ENCODE measurements at places on chromosomes 4 and X.

- no peak for DNase-seq
Observed at GRCh38 chr4:39609454-39609931, 29.2 kb downstream of the SMIM14 start.

DNA sequence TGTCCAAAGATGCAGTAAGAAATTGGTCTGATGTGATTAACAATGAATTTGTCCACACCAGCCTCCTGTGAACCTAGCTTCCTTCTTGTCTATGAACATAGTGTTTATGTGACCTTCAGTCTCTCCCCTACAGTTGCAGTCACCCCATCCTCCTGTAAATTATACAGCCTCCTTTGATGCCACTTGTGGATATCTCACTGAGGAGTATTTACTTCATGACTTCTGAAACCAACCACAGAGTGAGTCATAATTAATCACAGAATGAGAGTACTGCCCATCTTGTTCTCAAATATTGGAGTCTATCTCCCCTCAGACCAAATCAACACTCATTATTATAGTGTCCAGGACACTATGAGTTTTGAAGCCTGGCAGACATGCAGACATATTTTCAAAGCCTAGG lies 27.3 kb upstream of the XAGE2 start:
- no peak for DNase-seq

- DNase-seq = no peak
Observed at GRCh38 chrX:42021058-42021457, 97.7 kb upstream of the CASK start.

DNA sequence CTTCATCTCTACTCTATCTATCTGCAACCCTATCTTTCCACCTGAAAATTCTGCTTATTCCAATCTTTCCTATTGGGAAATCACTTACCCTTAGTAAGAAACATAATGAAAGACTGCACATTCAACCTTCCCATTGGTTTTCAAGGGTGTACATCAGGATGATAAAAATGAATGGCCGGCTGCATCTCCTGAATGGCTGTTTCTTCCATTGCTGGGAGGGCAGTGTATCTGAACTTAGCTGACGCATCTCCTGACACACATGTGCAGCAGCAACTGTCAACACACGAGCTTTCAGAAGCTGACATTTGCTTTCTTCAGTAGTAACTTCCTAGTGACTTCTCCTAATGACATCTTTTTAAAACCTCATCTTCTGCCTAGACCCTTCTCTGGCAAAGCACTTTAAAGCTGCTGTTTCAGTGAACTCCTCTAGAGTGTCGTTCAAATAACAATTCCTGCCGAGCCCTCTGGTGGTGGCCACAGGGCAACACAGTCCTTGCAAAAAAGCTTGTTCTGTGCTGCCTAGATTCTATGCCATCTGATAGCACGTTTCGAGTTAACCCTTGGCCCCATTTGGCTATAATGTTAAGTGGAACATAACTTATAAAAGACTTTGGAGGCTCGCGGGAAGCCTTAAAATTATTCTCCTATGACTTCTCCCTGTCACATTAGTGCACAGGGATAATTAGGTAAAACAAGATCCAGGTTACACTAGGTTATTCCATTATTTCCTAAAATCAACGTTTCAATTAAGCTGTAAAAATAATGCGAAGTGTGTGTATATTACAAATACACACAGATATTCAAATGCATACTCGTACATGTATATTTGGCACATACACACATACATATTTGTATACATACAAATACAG lies 2340.7 kb downstream of the PCDH7 start:
- no peak for DNase-seq

DNA sequence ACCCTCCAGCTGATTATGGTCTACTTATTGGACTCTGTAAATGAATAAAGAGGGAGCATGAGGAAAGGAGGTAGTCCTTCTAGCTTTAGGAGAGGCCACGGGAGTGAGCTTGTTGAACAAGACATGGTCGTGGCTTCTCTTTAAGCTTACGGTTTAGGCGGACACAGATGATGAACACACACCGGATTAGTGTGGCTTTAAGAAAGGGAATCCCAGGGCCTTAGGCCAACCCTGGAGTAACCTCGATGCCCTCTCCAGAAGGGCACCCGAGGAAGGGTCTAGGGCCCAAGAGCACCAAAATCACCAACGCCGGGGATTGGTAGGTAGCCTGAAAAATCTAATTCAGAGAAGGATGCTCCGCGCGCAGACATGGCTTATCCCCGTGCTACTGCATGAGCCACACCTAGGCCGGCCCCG lies 39.4 kb downstream of the ERVMER34-1 start:
- no peak for DNase-seq

- no peak for DNase-seq
Observed at GRCh38 chr4:109072595-109072994, 229.9 kb downstream of the COL25A1 start.

DNA sequence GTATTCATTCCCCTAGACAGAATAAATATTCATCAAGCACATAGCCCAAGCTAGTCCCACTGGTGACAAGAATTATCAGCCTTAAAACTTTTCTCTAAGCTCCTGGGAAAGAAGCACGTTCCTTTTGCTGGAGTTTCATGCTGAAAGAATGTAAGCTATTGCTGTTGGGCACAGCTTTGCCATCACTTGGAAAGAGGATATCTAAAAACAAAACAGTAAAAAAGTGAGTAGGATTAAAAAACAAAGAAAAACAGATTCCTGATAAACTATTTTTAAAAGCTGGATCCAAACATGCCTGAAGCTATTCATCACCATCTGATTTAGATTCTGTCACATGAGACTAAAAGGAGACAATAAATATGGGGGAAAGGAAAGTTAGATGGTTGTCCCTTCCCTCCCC lies 176.8 kb downstream of the SCFD2 start:
- no peak for DNase-seq

DNA sequence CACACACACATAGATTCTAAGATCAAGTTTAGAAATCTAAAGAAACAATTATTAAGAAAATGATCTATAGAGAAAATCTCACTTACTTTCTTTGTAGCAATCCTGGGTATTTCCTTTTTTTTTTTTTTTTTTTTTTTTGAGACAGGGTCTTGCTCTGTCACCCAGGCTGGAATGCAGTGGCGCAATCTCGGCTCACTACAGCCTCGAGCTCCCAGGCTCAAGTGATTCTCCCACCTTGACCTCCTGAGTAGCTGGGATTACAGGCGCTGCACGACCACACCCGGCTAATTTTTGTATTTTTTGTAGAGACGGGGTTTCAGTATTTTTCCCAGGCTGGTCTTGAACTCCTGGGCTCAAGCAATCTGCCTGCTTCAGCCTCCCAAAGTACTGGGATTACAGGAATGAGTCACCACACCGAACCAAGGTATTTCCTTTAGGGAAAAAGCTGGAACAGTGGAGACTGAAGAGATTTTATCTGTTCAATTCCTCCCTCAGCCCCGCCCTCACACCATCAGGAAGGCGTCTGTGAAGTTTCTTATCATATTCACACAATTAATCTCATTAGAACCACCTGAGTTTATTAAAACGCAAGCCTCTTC lies at the start of gene TRIML2:
Gene TRIML2 (minus strand): TSS at position 447 of the 599 bp plus-strand sequence. CDS start 4,235 bp downstream, outside the sequence.
- DNase-seq = no peak

DNA sequence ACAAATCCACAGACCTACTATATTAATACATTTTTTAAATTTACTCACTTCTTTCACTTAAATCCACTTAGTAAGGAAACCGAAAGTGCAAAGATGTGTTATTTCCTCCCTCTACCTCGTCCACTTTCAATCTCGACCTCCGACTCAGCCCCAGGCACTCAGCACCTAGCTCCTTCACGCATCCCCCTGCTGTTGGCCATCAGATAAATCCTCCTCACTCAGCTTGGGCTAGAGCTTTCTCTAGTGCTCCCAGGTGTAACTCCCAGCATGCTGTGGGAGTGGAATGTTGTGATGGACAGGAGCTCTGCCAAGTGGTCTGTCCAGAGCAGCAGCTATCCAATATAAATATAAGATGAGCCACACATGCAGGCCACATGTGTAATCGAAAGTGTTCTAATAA lies 26.7 kb upstream of the TEC start:
- DNase-seq = no peak

DNA sequence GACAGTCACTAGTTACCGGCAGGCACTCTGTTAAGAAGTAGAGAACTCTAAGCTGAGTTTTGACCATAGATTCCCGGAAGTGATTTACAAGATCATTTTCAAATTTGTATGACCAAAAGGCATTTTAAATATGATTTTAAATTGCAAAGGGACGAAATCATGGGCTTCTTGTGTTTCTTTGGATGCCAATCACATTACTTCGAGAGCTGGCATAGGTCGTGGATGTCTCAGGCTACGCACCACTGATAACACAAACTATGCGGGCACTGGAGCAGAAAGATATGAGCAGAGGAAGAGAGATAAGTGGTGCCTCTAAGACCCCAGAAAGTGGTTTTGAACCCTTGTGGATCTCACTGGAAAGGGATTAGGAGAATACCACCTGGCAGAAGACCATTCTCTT lies 294.2 kb upstream of the FTHL17 start:
- DNase-seq = no peak

- DNase-seq = no peak
Observed at GRCh38 chr4:77268108-77268507, 111.1 kb downstream of the CCNG2 start.

GRCh38 chrX:8668813-8669212 lies 63.1 kb downstream of the ANOS1 start:
- no peak for DNase-seq

GRCh38 chr4:6157926-6158325 lies 42.4 kb downstream of the JAKMIP1 start:
- no peak for DNase-seq

DNA sequence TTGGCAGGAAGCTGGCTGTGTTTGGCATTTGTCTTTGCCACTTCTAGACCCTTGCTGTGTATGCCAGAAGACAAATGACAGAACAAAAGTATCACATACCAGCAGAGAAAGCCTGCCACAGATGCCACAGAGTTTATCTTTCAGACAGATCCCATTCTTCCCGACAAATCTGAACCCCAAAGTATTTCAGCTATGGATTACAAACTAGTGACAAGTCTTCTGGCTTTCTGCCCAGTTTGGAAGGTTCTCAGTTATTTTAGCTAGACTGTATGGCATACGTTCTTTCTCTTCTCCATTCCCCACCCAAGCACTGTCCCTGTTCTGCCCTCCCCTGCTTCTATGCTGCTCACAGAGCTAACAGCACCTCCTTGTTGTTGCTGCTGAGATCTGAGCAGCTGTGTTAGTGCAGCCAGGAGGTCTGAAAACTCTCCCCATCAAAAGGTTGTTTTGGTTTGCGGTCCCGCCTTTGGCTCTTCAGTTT lies 236.7 kb downstream of the FRAS1 start:
- DNase-seq = no peak

DNA sequence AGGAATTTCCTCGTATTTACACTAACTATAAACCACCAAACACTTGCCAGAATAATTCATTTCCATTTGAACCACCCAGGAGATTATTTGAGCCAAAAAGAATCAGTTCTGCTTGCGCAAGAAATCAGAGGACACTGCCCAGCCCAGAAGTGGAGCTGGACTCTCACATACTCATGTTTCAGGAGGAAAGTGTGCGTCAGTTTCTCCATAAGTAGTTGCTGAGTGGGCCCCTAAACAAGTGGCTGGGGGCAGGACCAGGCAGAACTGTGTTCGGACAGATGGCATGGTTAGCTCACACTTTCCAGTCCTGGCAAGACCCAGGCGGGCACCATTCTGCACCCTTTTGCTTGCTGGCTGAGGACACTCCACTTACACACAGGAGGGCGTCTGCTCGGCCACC lies 38.8 kb downstream of the BTC start:
- DNase-seq = no peak

DNA sequence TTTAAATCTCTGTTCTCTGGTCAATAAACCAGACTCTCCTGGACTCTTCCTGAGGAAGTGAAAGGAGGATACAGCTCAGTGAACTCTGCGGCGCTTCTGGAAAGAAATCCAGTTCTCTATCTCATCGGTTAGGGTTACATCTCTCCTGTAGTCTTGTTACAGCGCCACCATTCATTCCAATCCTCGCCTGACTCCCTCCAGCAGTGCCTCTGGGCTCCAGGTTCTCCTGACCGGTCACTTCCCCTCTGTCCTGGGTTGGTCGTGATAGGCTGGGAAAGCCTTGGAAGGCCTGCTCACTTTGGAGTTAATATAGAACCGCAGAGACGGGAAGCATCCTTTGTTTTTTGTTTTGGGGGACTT lies 97.0 kb upstream of the STOX2 start:
- DNase-seq = no peak

DNA sequence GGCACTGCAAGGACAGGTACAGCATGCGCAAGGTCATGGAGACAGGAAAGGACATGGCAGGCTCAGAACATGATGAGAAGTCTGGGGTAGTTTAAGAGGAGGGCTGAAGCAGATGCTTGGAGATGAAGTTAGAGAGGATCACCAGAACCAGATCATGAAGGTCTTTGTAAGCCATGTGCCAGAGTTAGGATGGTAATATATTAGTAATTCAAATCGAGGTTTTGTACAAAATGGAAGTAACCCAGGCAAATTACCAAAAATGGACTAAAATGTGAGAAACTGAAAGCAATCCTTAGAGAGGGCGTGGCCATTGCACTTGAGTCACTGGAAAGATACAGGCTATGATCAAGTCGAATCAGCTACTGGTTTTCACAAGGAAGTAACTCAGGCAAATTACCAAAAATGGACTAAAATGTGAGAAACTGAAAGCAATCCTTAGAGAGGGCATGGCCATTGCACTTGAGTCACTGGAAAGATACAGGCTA lies 13.5 kb downstream of the RXFP1 start:
- no peak for DNase-seq

DNA sequence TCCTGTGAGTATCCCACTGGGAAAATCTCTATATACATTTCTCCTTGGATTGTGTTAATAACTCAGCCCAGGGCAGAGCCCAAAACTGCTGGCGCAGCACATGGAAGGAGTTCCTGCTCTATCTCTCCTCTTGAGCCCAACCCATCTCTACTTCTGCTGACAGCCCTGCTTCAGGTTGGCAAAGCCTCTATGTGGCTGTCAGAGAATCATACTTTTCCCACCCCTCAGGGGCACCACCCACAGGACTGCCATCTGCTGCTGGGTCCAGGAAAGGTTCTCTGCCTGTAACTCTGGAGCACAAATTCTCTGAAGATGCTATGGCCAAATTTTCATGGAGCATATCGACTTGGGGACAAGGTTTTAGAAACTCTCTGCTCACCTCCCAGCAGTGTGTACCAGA lies 278.5 kb upstream of the EMCN start:
- DNase-seq = no peak

GRCh38 chr4:14168919-14169318 lies 541.4 kb upstream of the BOD1L1 start:
- DNase-seq = no peak

GRCh38 chr4:90099812-90100211 lies 27.4 kb upstream of the CCSER1 start:
- DNase-seq = no peak

DNA sequence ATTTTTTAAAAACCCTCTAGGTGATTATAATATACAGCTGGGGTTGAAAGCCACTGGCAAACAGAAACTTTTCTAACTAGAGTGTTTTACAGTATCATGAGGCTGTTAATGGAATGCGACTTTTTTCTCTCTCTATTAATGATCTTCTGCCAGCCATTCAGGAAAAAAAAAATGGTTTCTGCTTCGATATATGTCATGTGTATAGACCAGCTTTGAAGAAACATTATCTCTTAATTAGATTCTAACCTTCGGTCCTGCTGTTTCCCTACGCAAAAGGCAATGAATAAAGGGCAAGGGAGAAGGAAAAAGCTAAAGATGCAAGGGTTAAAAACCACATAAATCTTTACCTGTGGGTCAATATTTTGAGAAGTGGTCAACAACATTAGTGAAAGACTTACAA lies 1662.1 kb upstream of the TENM3 start:
- no peak for DNase-seq

- no peak for DNase-seq
Observed at GRCh38 chr4:175435381-175435783, 376.7 kb downstream of the GPM6A start.
